ENCODE measurements at places on chromosomes 16 and 17.

DNA sequence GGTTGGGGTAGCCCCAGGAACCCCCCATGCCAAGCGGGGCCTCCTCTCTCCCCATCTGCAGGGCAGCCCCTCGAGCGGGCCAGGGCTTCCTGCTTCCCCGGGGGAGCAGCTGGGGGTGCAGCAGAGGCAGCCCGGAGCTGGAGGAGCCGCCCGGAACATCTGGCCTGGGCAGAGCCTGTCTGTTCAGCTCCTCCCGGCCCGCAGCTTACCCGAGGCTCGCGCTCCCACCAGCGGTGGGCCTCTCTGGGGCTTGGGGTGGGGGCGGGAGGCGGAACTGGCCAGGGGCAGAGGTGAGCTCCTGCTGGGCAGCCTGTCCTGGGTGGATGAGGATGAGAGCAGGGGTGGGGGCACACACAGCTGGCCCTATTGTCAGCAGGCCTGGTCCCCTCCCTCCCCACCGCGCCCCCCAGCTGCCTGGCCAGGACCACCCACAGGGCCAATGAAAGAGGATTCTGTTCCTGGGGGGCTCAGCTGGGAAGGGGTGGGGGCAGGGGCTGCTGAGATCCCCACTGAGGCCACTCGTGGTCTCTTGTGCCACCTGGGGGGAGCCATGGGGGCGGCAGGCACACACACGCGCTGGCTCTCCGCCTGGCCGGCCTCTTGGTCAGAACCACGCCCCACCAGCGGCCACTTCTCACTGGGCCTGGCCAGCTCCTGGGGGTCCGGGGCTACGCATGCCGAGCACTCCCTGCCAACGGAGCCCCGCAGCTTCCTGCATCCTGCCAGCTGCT lies 34.7 kb downstream of the BAHCC1 start:
- DNase-seq: no peak

DNA sequence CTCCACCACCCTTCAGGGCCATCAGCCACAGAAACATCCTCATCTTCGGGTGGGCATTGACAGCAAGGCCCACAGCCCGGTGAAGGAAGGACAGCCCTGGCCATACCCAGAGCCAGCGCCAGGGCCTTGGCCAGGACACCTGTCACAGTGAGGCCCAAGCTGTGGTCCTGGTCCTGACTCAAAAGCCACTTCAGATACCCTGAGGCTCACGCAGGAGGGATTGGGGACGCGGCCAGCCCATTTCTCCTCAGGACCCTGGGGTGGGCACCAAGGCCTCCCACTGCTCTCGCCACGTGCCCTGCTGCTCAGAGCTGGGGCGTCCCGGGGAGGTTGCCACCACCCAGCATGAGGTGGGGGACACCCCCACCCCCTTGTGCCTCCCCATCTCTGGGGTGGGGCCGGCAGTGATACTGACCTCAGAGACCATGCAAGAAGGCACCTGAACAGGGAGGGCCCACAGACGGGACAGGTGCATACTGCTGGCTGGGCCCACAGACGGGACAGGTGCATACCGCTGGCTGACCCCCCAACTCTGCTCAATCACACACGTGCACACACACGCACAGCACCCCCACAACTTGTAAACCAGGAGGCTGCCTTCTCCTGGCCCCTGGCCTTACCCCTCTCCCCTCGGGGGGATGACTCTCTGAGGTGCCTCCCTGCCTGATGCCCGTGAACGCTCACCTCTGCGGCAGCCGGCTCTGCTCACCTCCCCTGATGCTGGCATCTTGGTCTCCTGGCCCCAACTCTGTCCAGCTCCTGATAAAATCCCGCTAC lies 14.2 kb downstream of the SLC7A5 start:
- no peak for DNase-seq

GRCh38 chr16:74477226-74477625 lies 55.9 kb upstream of the CLEC18B start:
- DNase-seq: no peak

DNA sequence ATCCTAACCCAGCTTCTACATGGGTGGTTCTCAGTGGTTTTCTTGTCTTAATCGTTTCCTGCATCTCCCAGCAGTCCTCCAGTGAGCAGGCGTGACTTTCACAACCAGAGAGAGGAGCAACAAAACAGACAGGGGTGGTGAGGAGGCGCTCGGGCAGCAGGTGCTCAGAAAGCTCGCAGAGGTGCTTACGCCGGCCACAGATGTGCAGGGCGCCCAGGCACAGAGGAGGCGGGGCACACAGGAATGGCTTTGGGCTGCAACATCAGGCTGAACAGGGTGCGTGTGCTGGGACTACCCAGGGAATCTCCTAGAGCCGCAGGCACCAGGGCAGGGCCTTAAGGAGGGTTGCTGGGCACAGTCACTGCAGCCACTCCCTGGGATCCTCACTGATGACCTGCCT lies 32.6 kb downstream of the KLHDC4 start:
- no peak for DNase-seq

DNA sequence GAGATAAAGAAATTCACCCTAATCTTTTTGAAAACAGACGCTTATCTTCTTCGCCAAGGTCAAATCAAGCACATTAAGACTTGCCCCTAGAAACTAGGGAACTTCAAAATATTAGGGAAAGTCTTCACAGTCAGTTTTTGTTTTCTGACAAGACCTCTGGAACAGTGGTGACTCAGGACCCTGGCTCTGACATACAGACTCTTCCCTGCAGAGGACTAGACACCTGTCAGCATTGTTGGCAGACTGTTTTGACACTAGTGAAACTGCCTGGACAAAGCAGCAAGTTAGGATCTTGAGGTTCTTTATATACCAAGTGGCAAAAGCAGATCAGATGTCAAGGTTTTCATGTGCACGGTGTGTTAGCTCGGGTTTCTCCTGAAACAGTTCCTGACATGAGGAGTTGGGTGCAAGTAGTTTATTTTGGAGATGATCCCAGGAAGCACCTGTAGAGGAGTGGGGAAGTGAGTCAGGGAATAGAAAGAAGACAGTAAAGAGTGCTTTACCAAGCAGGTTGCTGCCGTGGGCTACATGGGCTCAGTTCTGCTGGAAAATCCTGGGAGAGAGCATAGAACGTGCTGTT lies 182.0 kb upstream of the IRX5 start:
- no peak for DNase-seq

- no peak for DNase-seq
Measured at GRCh38 chr17:58710948-58711552, 18.6 kb downstream of the RAD51C start.

DNA sequence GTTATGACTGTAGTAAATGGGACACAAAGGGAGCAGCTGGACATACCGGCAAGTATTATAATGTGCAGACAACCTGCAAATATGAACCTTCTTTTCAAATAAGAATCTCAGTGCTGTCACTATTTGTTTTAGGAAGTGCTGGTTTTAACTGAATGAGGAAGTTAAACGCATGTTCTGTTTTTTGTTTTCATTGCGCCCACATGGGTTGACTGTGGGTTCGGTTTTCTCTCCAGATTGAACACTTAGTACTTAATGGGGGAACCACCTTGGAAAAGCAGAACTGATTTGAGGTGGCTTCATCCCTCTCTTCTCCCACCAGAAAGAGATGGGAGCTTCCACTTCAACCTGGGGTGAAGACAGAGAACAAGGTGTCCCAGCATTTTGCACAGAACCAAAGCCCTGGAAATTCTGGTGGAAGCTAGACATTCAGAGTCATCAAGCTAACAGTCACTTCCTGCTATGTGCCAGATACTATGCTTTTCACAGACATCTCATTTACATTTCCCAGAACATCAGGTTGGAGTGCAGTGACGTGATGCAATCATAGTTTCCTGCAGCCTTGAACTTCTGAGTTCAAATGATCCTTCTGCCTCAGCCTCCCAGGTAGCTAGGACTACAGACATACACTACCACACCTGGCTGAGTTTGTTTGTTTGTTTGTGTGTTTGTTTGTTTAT lies 149.8 kb downstream of the CDH13 start:
- no peak for DNase-seq

DNA sequence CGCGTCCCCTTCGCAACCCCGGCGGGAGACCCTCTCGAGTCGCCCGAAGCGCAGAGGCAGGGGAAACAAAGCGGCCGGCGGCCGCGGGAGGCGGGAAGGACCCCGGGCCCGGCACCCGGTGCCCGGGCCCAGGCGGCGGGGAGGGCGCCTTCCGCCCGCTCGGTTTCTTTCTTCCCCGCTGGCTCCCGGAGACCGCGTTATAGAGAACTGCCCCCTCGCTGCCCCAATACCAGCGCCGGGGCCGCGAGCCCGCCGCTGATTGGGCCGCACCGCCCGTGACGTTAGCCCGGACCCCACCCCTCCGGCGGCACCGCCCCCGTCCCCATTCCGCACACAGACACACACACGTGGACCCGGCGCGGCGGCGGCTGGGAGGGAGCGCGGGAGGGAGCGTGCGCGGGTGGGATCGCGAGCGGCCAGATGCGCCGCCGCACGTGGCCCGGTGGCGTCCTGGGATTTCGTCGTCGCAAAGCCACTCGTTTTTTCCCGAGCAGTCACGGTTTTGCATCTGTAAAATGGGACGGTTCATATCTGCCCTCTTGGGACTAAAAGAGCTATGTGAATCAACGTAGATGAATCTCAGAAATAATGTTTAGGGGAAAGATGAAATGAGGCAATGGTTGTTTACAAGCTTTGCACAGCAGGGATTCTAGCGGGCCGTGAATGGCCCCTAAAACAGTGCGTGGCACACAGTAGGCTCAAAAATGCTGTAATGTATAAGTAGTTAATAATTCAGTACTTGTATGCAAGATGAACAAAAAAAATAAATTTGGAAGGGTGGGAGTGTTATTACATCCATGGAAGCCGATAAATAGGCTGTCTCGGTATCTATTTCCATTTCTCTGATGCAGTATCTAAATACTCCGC lies at the start of gene EPOP:
Gene EPOP, minus strand, starts transcription at position 209 of the 867 bp plus-strand sequence. CDS start 462 bp downstream, outside the sequence.
- peak; percentile 69 for DNase-seq

GRCh38 chr17:68019336-68019674 lies 16.2 kb upstream of the KPNA2 start:
- DNase-seq: no peak

DNA sequence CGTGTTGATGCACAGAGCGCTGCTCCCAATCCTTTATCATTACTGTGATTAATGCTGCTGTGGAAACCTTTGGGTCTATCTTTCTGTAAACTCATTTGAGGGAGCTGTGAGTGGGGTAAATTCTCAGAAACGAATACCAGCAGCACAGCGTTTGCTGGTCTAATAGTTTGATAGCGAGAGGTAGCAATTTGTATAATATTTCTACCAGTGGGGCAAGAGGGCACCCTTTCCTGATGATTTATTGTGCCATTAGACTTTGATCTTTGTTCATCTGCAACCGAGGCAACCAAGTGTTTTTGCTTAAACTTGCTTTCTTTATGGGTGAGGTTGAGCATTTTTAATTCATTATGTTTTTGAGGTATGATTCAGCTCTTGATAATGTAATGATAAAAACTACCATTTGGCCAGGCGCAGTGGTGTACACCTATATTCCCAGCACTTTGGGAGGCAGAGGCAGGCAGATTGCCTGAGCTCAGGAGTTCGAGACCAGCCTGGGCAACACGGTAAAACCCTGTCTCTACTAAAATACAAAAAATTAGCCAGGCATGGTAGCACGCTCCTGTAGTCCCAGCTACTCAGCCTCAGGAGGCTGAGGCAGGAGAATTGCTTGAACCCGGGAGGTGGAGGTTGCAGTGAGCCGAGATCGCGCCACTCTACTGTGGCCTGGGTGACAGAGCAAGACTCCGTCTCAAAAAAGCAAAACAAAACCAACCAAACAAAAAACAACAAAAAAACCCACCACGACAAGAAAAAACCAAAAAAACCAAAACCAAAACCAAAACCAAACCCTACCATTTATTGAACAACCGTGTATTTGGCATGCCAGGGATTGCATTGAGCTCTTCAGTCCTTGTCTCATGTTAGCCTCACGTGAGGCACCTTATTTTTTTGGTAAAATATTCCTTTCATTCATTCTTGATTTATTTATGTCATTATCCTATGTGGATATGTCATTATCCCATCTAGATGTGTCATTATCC lies 81.5 kb downstream of the PLCG2 start:
- DNase-seq: no peak

GRCh38 chr16:8047736-8048135 lies 542.6 kb downstream of the TMEM114 start:
- DNase-seq: no peak

DNA sequence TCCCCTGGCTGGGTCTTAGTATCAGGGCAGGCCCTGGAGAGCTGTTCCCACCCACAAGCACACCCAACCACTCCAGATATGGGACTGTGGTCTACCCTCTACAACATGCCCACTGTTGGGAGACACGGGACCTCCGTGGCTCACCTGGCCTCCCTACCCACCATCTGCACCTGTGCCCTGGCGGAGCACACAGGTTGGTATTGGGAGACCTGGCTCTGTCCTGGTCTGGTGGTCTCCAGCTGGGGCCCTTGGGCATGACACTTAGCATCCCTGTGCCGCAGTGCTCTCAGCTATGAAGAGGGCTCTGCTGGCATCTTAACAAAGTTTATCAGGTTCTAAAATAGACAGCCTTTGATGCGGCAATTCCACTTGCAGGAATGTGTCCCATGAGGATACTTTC lies 5.8 kb downstream of the C16orf95 start:
- no peak for DNase-seq

DNA sequence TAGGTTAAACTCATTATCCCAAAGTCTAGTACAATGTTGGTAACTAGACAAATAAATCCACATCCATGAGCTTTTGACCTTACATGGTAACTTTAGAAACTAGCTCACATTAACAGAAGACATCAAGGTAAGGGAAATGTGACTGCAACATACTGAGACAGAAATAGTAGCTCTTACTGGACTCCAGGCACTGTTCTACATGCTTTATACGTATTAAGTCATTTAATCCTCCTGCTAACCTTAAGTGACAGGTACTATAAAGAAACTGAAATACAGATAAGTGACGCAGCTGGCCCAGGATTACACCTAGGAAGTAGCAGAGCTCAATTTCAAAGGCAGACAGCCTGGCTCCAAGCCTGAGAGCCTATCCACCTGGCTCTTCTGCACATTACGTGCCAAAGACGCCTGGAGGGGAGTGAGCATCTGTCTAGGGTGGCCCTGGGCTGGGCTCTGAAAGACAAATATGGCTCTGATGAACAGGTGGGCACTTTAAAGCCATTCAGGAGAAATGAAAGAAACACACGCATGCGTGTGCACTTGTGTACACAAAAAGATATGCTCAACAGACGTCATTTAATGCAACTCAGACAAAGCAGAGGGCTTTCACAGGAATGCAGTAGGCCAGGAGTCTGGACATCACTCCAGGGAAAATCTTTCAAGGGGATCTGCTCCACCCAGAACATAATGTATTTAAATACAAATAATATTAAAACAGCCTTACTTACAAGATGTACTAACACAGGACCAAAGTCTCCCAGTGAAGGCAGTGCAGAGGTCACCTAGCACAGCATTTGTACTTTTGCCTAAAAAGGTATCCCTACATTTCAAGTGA lies 4.4 kb downstream of the ZC3H7A start:
- DNase-seq: no peak

DNA sequence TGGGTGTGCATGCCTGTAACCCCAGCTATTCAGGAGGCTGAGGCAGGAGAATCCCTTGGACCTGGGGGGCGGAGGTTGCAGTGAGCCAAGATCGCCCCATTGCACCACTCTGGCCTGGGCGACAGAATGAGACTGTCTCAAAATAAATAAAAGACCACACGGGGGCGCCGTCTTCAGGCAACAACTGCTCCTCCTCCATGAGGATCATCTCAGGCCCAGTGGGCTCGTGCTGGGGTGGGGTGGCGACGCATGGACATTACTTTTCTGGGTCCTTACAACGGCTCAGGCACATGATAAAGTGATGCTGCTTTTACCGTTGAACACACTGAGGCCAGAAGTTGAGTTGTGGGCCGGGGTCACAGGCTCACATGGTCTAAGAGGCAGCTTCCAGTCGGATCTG lies 56.2 kb downstream of the PRMT7 start:
- no peak for DNase-seq

GRCh38 chr17:32558997-32559650 lies 72.3 kb downstream of the CDK5R1 start:
- no peak for DNase-seq

- DNase-seq: no peak
Measured at GRCh38 chr16:68696514-68696913, 40.6 kb upstream of the CDH1 start.

All from mesothelial cell of epicardium (in vitro differentiated cells).